ENCODE measurements at places on chromosomes 4 and X. TPM values are rescaled to one million over a fixed set of nuclear protein-coding genes. Genes with fewer than 3 reads are reported as not detected.

DNA sequence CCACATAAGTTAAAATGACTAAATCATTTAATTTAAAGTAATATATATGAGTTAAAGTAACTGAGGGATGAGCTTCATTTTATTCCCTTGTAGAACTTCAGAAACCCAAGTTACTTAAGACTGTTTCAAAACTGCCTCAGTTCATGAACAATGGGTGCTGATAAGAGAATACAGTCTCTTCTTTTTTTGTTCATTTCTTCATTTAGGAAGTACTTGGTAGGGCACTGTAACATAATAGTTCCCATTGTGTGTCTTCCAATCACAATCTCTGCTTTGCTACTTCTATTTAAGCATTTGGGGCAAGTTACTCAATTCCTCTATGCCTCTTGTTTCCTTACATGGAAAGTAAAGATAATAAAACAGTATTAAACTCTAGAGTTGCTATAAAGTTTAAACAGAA, 50.4 kb downstream of the HHIP start:
- DNase-seq = no peak

The RGS12 gene
- total RNA-seq = 15.8 TPM

DNA sequence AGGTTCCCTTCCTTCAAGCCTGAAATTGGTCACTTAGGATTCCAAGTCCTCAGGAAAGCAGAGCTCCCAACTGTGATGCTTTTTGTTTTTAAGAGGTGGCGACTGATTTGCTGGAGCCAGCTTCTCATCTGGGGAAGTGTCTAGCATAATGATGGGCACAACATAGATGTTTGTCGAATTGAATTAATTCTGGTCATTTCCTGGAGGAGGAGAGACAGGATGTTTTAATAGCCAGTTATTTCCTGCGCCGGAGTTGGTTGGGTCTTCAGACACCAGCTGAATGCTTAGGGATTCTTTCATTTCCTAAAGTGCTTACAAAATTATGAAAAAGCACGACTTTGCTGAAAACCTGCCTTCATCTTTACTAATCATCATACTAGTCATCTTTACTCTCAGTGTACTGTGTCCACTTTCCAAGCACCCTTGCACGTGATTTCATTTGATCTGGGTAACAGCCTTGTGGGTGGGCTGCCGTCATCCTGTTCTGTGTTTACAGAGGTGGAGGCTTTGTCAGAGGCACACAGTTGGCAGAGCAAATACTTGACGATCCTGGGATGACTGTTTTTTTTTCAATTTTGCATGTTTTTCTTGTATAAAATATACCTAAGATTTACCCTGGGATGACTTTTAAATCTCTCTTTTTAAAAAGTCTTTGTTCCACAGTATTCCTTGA, 49.5 kb downstream of the RGS12 start:
- DNase-seq = no peak

- DNase-seq = no peak
Measured at GRCh38 chr4:26206339-26206738, 114.5 kb upstream of the RBPJ start.

The PAGE4 gene
- total RNA-seq = not detected

The FDCSP gene
- not detected for total RNA-seq

GRCh38 chr4:87382116-87382515, 8.9 kb downstream of the HSD17B11 start:
- no peak for DNase-seq

GRCh38 chr4:2253160-2254084, 8.5 kb downstream of the MXD4 start:
- DNase-seq = no peak

- DNase-seq = no peak
Measured at GRCh38 chr4:27128443-27128842, 267.8 kb downstream of the STIM2 start.

GRCh38 chrX:38754818-38755718, 46.2 kb upstream of the MID1IP1 start:
- no peak for DNase-seq

GRCh38 chr4:102501447-102501696, 213 bp downstream of the NFKB1 start:
- no peak for DNase-seq

The NAA11 gene
- 0.17 TPM for total RNA-seq

DNA sequence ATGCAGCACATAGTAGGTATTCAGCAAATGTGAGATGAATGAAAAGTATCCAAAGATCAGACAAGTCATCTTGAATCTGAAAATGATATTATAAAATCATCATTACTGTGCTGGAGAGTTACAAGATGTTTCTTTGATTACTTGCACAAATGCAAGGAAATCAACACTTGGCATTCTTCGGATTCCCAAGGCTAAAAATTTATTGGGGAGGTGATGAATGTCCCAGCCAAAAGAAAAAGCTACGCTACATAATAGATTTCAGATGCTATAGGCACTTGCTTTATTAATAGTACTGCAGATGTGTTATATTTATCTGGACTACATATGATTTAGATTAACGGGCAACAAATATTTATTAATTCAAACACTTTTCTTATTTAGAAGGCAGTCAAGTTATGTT, 286.7 kb upstream of the TENM3 start:
- no peak for DNase-seq

GRCh38 chr4:3880615-3881120, 114.5 kb downstream of the ADRA2C start:
- DNase-seq = peak; percentile 63

The RAPGEF2 gene
- 21.4 TPM for total RNA-seq

GRCh38 chrX:46715997-46716396, 42.9 kb downstream of the SLC9A7 start:
- no peak for DNase-seq

GRCh38 chr4:2383760-2384159, 34.7 kb downstream of the ZFYVE28 start:
- DNase-seq = no peak

GRCh38 chr4:915041-915474, 17.1 kb downstream of the GAK start:
- DNase-seq = no peak

DNA sequence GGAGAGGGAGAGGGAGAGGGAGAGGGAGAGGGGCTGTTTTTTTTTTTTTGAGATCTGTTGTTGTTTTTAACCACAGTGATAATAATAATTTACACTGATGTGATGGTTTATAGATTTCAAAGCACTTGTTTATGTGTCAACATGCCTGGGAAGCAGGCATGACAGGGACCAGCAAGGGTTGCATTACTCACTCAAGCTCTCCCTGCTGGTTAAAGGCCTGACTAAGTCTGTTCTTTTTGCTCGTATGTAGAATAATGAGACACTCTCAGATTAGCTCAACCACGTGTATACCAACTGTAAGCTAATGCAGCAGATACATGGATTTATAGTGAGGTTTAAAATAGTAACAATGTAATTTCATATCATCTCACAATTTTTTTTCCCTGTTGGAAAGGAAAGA, 134.6 kb upstream of the BOD1L1 start:
- DNase-seq = no peak

- no peak for DNase-seq
Measured at GRCh38 chr4:15153662-15154061, 151.4 kb downstream of the CPEB2 start.

The TEX13C gene
- not detected for total RNA-seq

The CFAP299 gene
- not detected for total RNA-seq

The GABRE gene
- 13.9 TPM for total RNA-seq
